CD4-positive, alpha-beta T cell treated with Interleukin-6 at 100 ng/mL for 8 hours (primary cell): ENCODE measurements at places on chromosomes 7 and 10.

DNA sequence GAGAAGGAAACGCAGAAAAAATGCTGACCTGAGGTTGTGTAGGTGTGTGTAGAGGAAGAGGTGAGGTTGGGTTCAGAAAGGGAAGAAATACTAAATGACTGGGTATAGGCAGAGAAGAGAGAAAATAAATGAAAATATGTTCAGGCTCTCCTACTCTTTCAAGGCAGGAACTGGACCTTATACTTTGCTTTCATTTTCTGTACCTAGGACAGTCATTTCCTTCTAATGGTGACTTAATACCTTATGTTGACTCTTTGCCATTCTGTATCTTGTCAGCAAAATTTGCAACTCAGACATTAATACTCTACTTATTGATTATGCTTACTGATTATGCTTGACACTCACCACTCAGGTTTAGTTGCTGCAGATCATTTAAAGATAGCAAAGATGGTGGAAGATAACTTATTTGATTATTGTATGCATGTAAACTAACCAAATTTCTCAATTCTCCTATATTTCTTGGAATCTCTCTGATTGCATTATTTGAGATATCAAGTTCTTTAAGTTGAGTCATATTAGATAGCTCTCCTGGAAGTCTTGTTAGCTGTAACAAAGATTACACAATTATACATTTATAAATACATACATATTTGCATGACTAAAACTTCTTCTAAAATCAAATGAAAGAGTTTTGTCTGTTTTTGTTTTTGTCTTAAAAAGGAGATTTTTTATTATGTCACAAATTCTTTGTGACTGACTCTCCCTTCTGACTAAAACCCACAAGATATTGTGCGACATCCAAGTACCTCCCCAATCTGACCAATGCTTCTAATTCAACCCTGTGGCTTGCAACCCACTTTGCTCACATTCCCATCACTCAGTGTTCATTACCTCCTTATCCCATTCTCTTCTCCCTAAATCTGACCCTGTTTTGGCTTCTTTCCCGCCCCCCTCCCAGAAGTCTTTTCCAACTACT is 20.0 kb downstream of the LRRD1 start:
- DNase-seq: no peak

DNA sequence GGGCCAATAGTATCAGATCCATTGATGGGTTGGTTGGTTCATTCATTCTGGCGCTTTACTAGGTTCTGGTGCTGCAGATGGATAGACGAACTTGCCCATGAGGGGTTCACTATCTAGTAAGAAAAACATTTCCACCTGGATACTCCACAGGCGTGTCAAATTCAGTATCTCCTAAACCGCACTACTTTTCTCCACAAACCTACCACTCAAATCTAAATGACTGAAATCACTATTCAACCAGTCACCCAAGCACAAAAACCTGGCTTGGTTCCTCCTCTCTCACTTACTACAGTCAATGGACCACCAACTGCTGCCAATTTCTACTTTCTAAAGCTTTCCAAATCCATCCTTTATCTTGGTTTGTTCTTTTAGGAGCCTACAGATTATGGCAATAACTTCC is 572 bp downstream of the AGK start:
- DNase-seq: no peak

GRCh38 chr7:34158368-34159153 is 253.2 kb downstream of the BMPER start:
- no peak for DNase-seq

- DNase-seq: no peak
These were observed 30.0 kb upstream of the PRKAR2B start for GRCh38 chr7:107014387-107015023.
